ENCODE measurements at places on chromosomes 12 and 14.

DNA sequence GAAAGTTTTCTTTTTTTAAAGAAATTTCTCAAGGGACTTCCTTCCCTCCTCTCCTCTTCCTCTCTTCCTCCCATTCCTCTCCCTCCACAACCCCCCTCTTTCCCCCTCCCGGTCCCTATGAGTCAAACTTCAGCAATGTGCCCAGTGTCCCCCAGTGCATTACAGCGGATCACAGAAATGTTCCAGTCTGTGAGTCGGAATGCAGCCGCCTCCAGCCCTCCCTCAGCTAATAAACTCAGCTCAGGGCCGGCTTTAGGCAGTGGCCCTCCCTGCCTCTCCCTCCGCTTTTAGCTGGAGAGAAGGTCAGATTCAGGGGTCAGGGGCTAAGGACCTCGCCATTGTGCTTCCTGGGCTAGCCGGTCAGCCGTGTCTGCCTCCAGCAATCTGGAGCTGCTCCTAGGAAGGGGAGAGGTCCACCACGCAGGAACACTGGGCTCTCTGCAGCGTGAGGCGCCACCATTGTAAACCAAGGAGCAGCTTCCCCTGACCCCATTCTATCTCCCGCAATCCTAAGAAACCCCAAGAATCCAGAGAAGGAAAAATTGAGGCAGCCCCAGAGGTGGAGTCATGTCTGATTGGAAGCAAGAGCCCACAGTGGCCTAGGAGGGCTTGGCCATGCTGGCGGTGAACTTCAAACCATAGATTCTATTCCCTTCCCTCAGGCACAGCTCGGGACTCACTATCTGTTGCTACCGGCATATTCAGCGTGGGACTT is 1.1 kb upstream of the HDAC7 start:
- peak; percentile 94 for DNase-seq
- H3K4me1 ChIP-seq = peaks cover 45% of the 10 kb centered on the region
- peak overlapping the region; percentile 76 for H3K27ac ChIP-seq
- H3K36me3 ChIP-seq = no peaks in the 10 kb centered on the region
- H3K27me3 ChIP-seq = no peaks in the 10 kb centered on the region

- H3K4me1 ChIP-seq = peaks cover 18% of the 10 kb centered on the region
- no peaks in the 10 kb centered on the region for H3K36me3 ChIP-seq
- H3K4me3 ChIP-seq = no peak overlapping the region
- no peak overlapping the region for H3K27ac ChIP-seq
- H3K27me3 ChIP-seq = no peaks in the 10 kb centered on the region
These were observed 75.0 kb downstream of the FAR2 start for GRCh38 chr12:29223956-29224543.

DNA sequence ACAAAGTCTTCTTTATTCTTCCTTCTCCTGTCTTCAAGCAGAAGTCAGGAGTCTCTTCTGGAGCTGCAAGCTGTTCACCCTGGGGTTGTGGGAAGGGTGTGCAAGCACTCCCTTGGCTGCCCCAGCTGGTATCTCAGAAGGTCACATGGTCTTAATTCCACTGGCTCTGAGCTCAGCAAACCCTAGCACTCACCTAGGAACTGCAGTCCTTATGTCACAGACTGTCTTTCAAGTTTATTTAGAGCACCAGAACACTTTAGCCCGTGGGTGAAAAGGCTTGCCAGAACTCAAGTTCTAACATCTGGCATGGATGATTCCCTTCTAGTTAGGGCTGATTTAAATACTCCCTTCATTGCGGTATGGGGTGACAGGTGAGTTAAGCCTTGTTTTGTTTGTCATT is 379.0 kb downstream of the CCER1 start:
- no peak for DNase-seq
- no peaks in the 10 kb centered on the region for H3K27me3 ChIP-seq

DNA sequence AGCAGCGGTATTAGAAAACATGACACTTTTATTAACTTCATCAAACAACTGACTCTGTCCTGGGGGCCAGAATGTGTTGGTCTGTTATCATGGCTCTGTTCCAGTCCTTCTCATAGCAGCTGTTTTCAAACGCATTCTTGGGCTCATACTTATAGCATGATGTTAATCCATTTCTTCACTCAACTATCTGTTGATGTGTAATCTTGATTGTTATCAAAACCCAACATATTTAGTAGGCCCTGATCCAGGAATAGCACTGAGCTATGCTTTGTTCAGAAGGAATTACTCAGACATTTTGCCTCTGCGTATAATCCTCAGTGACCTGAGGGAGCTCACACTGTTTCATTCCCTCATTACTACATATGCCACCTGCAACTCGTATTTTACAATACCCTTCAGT is 315.9 kb downstream of the BMP4 start:
- H3K27me3 ChIP-seq = peaks cover 18% of the 10 kb centered on the region
- no peaks in the 10 kb centered on the region for H3K36me3 ChIP-seq
- no peak overlapping the region for H3K4me3 ChIP-seq
- H3K4me1 ChIP-seq = no peaks in the 10 kb centered on the region
- H3K27ac ChIP-seq = no peak overlapping the region

GRCh38 chr12:46386360-46386867 is 13.8 kb upstream of the SLC38A2 start:
- peaks cover 77% of the 10 kb centered on the region for H3K4me1 ChIP-seq
- peak; percentile 80 for DNase-seq
- H3K27ac ChIP-seq = peak overlapping the region; percentile 67
- H3K4me3 ChIP-seq = peak overlapping the region; percentile 23
- no peaks in the 10 kb centered on the region for H3K27me3 ChIP-seq

- no peaks in the 10 kb centered on the region for H3K27me3 ChIP-seq
- no peak overlapping the region for H3K4me3 ChIP-seq
- no peak overlapping the region for H3K27ac ChIP-seq
- H3K36me3 ChIP-seq = peaks cover 4% of the 10 kb centered on the region
- DNase-seq = no peak
These were observed 34.4 kb downstream of the PROX2 start for GRCh38 chr14:74841230-74842207.

DNA sequence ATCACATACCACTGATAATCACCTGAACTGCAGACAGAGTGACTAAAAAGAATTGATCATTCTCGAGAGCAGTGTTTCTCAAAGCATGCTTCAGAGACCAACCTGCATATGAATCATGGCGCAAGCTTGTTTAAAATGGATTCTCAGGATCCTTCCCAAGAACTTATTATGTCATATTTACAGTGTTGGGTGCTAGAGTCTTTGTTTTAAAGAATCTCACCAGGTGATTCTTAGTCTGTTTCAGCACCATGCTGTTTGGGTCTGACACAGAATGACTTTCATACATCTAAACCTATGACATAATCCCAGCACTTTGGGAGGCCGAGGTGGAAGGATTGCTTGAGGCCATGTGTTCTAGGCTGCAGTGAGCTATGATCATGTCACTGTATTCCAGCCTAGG is 31.3 kb upstream of the SSPN start:
- H3K36me3 ChIP-seq = no peaks in the 10 kb centered on the region
- H3K4me3 ChIP-seq = no peak overlapping the region
- no peaks in the 10 kb centered on the region for H3K4me1 ChIP-seq

- no peak overlapping the region for H3K4me3 ChIP-seq
- H3K27ac ChIP-seq = no peak overlapping the region
- DNase-seq = no peak
These were observed 268.6 kb downstream of the BTG1 start for GRCh38 chr12:91877022-91877421.

DNA sequence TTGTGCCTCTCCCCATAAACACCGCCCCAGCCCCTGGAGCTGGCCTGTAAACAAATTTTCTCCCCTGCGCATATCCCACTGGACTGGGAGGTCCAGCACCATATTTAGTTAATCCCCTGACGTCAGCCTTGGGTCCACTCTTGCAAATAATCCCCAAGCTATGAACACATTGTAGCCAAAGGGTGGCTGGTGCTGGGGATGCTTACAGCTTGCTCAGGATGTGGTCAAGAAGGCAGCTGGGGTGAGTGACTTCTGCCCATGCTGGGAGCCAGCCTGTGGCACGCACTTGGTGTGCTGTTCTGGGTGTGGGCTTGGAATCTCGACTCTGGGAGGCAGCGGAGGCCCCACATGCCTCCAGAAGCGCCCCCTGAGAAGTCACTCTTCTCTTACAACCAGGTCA is 32.1 kb downstream of the CMKLR1 start:
- peaks cover 5% of the 10 kb centered on the region for H3K27me3 ChIP-seq
- H3K27ac ChIP-seq = no peak overlapping the region
- H3K4me3 ChIP-seq = no peak overlapping the region
- DNase-seq = no peak
- no peaks in the 10 kb centered on the region for H3K36me3 ChIP-seq

DNA sequence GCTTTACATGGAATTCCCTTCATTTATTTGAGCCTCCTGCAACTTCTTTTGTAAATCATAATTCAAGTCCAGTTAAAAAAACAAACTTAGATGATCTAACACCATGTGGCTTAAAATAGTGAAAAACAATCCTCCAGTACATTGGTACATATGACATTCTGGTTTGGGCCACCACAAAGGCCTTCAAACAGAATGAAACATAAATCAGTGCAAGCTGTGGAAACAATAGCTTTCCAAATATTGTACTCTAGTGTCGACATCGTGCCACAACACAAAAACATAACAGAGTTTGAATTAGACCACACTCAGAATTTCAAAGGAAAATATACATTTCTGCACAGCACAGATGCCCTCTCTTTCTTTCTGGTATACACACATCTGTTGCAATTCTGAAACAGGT is 751.3 kb downstream of the SLC6A15 start:
- H3K27ac ChIP-seq = no peak overlapping the region
- H3K4me3 ChIP-seq = no peak overlapping the region
- no peaks in the 10 kb centered on the region for H3K4me1 ChIP-seq
- no peak for DNase-seq
- no peaks in the 10 kb centered on the region for H3K36me3 ChIP-seq

GRCh38 chr12:15756822-15757221 is 32.4 kb downstream of the EPS8 start:
- no peak overlapping the region for H3K27ac ChIP-seq
- DNase-seq = no peak
- H3K27me3 ChIP-seq = no peaks in the 10 kb centered on the region
- H3K36me3 ChIP-seq = no peaks in the 10 kb centered on the region
- H3K4me1 ChIP-seq = peaks cover 19% of the 10 kb centered on the region
- H3K4me3 ChIP-seq = no peak overlapping the region

DNA sequence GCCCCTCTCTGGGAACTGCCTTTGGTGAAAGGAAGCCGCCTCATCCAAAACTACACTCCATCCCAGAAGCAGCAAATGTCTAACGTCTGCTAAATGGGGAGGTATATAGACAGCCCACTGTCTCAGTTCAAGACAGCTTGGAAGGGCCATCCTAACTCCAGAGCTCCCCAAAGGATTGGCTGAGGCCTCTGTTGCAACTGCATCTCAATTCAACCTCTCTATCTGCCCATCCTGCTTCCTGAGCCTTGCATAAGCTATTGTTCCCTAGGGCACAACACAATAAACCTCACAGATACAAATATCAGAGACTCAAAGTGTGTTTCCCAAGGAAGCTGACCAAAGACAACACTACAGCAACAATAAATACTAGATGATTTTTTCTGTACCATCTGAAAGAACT is 495.2 kb upstream of the SOX5 start:
- H3K4me1 ChIP-seq = peaks cover 39% of the 10 kb centered on the region
- peak overlapping the region; percentile 18 for H3K27ac ChIP-seq
- no peak overlapping the region for H3K4me3 ChIP-seq

GRCh38 chr14:65065719-65066118 is 36.6 kb downstream of the MAX start:
- peaks cover 19% of the 10 kb centered on the region for H3K36me3 ChIP-seq
- no peaks in the 10 kb centered on the region for H3K4me1 ChIP-seq
- no peak overlapping the region for H3K27ac ChIP-seq
- no peak for DNase-seq
- H3K4me3 ChIP-seq = no peak overlapping the region
- no peaks in the 10 kb centered on the region for H3K27me3 ChIP-seq

- no peak for DNase-seq
- peak overlapping the region; percentile 91 for H3K4me3 ChIP-seq
- H3K36me3 ChIP-seq = peaks cover 3% of the 10 kb centered on the region
- H3K27ac ChIP-seq = peak overlapping the region; percentile 99
- no peaks in the 10 kb centered on the region for H3K27me3 ChIP-seq
These were observed 1.6 kb downstream of the OGFOD2 start for GRCh38 chr12:122976648-122976975.

DNA sequence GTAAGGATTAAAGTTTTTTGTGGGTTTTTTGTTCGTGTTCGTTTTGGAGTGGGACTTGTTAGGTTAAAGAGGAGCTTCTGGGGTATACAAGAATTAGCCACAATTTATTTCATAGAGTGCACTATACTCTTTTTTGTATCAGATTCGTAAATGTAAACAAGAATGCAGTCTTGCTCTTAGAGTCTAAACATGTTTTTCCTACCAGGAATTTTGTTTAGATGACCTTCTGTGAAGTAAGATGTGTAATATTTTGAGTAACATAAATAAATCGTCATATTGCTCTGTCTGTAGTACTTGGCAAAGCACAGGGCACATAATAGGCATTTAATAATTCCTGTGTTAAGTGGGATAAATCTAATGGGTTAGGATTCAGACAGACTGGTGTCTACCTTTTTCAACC is 9.6 kb downstream of the CNOT2 start:
- no peak overlapping the region for H3K4me3 ChIP-seq
- no peak overlapping the region for H3K27ac ChIP-seq
- H3K27me3 ChIP-seq = no peaks in the 10 kb centered on the region

GRCh38 chr12:101010896-101011295 is 199.1 kb downstream of the SLC5A8 start:
- no peak for DNase-seq
- no peaks in the 10 kb centered on the region for H3K27me3 ChIP-seq
- H3K36me3 ChIP-seq = no peaks in the 10 kb centered on the region
- no peaks in the 10 kb centered on the region for H3K4me1 ChIP-seq
- H3K4me3 ChIP-seq = no peak overlapping the region

DNA sequence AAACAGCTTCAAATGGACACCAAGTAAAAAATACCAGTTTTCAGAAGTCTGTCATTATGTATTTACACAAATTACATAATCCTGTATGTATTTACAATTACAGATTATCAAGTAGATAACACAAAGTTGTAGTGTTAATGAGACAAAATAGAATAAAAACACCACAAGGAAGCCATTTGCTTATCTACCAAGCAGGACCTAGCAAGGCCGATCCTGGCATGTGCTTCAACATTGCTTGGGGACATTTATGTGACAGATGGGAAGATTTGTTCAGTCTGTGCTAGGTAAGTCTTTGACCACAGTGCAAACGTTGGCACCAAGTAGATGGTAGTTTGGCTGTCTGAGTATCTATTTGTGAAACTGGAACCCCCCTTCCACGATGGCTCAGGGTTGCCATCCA is 35.8 kb downstream of the BCAT1 start:
- H3K27me3 ChIP-seq = no peaks in the 10 kb centered on the region
- DNase-seq = no peak
- no peak overlapping the region for H3K27ac ChIP-seq
- H3K36me3 ChIP-seq = no peaks in the 10 kb centered on the region
- no peak overlapping the region for H3K4me3 ChIP-seq
- H3K4me1 ChIP-seq = peaks cover 11% of the 10 kb centered on the region
